ENCODE measurements at places on chromosomes 5 and 9.

GRCh38 chr5:160846642-160847041 lies 5.4 kb downstream of the ATP10B start:
- DNase-seq, result no peak

DNA sequence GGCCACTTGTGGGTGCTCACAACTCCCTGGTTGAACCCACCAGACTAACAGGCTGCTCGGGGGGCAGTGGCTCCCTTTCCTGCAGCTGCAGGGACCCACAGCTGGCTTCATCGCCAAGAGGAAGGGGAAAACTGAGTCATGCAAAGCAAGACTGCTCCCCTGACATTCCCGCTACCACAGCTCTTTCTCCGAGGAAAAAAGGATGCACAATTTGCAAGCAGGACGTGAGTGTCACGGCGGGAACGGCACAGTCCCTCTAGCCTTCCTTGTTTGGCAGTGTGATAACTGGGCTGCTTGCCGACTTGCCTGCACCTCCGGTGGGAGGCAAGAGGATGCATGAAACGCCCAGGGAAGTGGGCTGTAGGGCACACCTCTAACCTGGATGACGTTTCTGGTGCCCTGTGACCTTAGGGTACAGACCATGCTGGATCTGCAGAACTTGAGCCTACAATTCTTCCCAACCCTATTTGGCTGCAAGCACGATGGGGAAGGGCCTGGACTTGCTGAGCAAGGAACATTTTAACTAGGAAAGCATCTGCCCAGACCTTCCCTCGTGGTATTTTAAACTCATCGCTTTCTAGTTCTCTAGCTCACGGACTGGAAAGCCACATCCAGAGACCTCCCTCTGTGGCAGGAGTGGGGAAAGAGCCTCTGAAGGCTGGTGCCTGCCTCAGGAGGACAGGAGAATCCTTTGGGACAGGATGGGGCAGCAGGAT lies 7.8 kb downstream of the SH3PXD2B start:
- no peak for DNase-seq

- no peak for DNase-seq
Measured at GRCh38 chr5:171426266-171426665, 6.8 kb downstream of the FGF18 start.

GRCh38 chr5:74201334-74202081 lies 439.0 kb downstream of the ENC1 start:
- peak; percentile 26 for DNase-seq

GRCh38 chr9:138117101-138117750 lies 239.6 kb downstream of the CACNA1B start:
- DNase-seq, result no peak

GRCh38 chr5:115068239-115069086 lies 101.2 kb downstream of the TRIM36 start:
- peak; percentile 7 for DNase-seq

DNA sequence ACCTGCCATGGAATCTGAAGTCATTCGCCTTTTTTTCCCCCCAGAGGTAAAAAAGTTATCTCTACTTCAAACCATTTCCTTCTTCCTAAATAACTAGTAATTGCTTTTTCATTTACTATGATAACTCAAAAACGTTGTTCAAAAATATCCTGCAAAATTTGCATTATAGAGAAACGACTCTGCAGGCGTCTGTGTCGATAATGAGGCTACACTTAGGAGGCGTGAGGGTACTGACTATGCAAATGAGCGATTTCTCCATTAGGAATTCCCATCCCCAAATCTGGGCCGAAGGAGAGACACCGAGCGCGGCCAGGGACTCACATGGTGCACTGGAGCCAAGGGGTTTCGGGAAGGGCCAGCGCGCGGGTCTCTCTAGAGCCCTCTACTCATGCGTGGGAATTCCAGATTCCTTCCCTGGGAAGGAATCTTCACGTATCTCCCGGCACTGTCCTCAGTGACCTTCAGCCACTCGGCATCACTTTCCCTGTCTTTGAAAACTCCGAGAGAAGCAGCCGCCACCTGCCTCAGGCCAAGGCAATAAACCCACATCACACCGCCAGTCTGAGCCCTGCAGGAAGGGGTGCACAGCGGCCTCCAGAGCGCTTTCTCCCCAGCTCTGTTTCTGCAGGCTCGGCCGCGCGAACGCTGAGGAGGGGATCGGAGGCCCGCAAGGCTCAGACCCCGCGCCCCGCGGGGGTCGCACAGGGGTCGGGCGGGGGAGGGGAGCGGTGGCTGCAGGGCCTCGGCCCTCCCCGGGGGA lies 718 bp upstream of the DENND4C start:
- DNase-seq, result peak; percentile 58

DNA sequence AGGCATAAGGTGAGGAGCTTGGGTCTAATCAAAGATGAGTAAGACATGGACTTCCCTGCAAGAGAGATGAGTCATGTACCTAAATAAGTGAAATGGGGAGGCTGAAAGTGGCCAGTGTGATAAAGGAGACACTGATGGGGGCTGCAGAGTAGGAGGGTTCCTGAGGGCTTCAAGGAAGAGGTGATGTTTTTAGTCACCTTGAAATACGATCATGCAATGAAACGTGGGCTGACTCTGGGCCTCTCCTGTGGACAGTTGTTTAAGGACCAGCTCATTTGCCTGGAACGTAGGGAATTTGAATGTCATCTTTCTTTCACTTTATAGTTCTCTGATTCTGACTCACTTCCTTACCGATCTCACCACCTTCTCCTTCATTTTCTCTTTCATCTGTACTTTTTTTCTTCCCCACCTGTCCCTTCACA lies 49.6 kb upstream of the CPLX2 start:
- peak; percentile 70 for DNase-seq

GRCh38 chr5:149712439-149713147 lies 17.5 kb upstream of the PPARGC1B start:
- no peak for DNase-seq

DNA sequence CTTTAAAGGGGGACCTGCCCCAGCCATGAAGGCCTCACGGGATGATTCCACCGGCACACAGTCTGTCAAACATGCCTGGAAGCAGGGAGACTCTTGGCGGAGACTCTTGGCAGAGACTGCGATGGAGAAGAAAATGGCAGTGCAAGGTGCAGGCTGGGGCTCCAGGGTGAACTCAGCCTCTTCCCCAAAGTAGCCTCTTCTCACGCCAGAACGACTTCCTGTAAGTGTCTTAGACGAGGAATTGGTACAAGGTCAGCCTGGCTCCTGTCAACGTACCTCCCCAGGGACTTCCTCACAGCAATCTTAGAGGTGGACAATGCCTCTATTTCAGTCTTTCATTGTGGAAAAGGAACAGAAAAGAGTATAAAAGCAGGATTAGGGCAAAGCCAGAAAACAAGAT lies 109.3 kb downstream of the UGCG start:
- DNase-seq, result no peak

DNA sequence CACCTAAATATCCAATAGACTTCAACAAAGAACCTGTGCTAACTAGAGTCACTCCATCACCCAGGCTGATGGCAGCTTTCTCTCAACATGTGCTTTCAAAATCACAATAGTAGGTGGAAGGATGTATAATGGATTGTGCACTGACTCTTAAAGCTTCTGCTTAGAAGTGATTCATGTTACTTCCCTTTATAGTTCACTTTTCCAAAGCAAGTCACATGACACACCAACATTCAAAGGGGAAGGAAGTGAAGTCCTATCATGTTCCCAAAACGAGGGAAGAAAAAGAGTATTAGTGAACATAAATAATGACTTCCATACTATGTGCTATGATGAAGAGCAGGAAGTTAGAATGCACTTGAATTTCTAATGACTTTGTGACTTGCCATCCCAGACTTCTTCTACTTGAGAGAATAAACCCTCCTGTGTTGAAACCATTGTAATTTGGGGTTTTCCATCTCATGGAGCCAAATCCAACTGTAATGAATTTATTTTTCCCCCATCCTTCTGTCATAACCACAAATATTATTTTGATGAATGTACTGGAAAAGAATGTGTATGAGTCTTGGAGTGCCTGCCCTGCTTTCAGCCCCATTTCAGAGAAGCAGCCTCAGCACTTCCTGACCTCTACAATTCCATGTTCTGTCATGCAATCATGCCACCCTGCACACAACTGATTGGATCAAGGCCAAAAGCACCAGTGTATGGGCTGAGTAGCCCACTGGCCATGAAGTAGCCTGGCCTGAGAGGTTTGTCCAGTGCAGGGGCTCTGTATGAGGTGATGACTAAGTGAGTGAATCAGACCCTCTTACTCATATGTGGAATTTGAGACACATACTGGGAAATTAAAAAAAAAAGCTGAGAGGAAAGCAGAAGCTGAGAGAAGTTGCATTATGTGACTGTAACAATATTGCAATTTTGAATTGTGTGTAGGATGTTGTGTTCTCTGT lies 525.9 kb upstream of the CLINT1 start:
- peak; percentile 21 for DNase-seq

DNA sequence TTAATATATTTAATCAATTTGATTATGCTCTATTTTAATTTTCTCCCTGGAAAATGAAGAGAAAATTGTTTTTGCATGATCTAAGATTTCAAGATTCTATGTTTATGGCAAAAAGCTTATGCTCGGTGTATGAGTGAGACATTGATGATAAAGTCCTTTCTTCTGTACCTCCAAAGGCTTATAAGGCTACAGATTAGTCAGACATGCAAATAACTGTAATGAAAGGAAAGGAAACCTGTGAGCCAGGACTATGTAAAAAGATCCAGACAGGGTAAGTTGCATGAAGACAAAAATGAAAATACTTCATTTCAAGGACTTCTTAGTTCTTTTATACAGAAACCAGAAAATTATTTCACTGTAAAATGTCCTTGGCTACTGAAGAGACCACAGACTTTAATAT lies 52.2 kb upstream of the EDIL3 start:
- no peak for DNase-seq

GRCh38 chr5:169805527-169805934 lies 168.5 kb downstream of the DOCK2 start:
- DNase-seq, result no peak

DNA sequence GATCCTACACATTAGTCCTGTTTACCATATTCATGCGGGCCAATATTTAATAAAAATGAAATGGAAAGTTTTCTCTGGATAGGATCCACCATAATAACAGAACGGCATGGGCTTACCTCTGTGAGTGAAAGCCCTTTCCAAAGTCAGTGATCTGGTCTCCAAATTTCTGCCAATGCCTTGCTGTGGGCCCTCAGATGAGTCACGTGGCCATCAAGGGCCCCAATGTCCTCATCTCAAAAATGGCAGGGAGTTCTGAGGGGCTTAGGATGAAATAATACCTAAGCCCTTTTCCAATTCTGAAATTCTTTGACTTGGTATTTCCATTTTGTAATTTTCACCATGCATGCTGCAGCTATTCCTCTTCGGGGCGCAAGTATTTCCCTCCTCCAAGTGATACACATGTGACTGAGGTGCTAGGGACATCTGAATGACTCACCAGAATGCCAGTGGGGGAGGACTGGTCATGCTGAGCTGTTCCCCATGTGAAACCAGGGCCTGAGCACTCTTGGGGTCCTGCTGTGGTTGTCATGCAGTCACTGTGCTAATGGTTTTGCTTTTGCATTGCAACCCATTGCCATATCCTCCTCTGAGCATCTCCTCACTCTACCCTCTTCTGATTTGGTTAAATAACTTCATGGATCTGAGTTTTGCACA lies 35.0 kb downstream of the ITK start:
- peak; percentile 15 for DNase-seq

DNA sequence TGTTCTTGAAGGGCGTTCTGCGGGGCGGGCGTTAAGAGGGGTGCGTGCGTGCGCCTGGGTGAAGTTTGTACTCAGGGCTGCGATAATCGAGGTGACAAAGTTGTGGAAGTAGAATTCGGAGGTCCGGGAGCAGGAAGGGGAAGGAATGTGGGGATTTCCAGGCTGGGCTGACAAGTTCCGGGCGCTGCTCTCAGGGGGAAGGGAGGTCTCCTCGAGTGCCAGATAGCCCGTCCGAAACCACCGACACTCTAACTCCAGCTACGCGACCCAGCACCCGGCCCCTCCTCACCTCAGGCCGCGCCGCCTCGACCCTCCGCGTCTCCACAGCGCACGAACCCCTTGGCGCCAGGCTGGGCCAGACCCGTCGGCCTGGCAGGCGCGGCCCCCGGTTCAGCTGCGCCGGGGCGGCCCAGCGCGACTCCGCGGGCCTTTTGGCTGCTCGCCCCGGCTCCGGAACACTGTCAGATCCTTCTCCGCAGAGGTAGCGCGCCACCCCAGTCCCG lies at the start of gene IL6ST:
Gene IL6ST (minus strand): TSS at position 469 of the 503 bp plus-strand sequence. CDS start 18,685 bp downstream, outside the sequence.
- peak; percentile 40 for DNase-seq

- no peak for DNase-seq
Measured at GRCh38 chr9:126975327-126976220, 61.0 kb downstream of the RALGPS1 start.

GRCh38 chr5:122515709-122516431 lies 203.8 kb downstream of the SNCAIP start:
- DNase-seq, result peak; percentile 23

DNA sequence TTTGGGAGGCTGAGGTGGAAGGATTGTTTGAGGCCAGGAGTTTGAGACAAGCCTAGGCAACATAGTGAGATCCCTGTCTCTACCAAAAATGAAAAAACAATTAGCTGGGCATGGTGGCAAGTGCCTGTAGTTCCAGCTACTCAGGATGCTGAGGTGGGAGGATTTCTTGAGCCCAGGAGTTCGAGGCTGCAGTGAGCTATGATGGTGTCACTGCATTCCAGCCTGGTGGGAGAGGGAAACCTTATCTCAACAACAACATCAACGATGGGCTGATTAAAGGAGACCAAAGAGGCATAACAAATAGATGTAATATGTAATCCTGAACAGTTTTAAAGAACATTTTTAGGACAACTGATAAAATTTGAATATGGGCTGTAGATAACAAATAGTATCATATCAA lies 34.2 kb upstream of the PANK3 start:
- no peak for DNase-seq

DNA sequence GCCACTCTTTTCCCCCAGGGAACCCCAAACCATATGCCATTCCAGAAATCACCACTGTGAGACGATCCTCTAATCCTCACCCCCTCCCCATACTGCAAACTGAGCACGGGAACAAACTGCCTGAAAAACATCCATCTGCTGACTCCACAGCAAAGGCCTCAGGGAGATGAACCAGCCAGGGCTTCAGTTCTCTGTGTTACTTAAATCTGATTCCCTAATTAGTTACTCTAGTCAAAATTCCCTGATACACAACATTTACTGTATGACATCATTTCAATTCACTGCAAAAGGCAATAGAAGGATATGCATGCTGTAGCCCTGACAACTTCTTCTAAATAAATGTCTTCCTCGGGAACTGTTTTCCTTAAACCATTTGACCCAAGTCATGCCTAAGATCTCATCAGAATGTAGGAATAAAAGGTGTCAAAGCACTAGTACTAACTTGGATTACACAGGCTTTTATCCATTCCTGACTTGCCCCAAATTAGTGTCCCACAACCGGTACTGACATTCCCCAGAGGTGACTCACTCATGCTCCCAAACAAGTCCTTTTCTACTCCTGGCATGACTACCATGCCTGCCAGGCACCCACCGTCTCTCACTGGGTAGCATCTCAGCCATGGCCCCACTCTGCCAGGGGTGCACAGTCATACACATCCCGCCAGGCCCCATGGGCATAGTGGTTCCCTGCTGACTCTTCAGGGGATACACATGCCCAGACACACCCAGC lies 35.0 kb downstream of the MTX3 start:
- peak; percentile 86 for DNase-seq

- no peak for DNase-seq
Measured at GRCh38 chr9:12722131-12722530, 28.9 kb downstream of the TYRP1 start.
